ENCODE measurements at places on chromosomes 7 and 10.

- DNase-seq = no peak
Observed at GRCh38 chr10:128286762-128287500, 160.7 kb upstream of the MKI67 start.

GRCh38 chr7:159030490-159031134 is 114.1 kb downstream of the VIPR2 start:
- no peak for DNase-seq

DNA sequence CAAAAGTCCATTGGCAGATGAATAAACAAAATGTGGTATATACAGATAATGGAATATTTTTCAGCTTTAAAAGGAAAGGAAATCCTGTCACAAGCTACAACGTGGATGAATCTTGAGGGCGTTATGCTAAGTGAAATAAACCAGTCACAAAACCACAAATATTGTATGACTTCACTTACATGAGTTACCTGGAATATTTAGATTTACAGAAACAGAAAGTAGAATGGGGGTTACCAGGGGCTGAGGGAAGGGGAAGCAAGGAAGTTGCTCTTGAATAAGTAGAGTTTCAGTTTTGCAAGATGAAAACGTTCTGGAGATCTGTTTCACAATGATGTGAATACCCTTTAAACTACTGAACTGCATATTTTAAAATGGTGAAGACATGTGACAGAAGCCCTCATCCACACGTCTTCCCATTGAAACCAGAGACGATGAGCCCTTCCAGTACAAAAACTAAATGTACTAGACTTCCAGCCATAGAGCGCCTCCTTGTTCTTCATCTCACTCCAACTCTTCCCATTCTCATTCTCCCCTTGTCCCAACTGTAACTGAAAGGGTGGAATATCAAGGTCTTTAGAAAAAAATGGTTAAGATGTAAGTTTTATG is 62.4 kb downstream of the MICU1 start:
- DNase-seq = no peak

DNA sequence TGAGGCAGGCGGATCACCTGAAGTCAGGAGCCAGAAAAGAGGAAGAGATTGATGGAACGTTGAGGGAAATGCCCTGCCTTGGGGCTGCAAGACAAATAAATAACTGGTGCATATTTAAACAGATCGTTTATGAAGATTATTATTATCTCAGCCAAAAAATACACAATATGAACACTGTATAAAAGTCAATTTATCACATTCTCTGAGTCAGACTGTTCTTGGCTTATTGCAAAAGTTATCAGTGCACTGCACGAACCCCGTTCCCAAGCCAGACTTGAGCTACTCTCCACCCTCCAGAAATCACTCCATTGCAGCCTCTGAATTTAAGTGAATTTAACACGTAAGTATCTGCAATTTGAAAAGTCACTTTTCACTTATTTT is 1.6 kb downstream of the DNMBP start:
- no peak for DNase-seq

- DNase-seq = no peak
Observed at GRCh38 chr10:35058134-35058533, 32.0 kb downstream of the CUL2 start.

Measured in activated B cell treated with CpG ODN at 0.5 μM for 24 hours (primary cell).